IPS-NIHi11 (cell line): ENCODE measurements at places on chromosomes 4 and X.

- no peak for DNase-seq
These were observed 86.8 kb upstream of the FAM241A start for GRCh38 chr4:112058433-112058832.

GRCh38 chr4:16783119-16783518 lies 115.3 kb downstream of the LDB2 start:
- DNase-seq, result peak; percentile 17

DNA sequence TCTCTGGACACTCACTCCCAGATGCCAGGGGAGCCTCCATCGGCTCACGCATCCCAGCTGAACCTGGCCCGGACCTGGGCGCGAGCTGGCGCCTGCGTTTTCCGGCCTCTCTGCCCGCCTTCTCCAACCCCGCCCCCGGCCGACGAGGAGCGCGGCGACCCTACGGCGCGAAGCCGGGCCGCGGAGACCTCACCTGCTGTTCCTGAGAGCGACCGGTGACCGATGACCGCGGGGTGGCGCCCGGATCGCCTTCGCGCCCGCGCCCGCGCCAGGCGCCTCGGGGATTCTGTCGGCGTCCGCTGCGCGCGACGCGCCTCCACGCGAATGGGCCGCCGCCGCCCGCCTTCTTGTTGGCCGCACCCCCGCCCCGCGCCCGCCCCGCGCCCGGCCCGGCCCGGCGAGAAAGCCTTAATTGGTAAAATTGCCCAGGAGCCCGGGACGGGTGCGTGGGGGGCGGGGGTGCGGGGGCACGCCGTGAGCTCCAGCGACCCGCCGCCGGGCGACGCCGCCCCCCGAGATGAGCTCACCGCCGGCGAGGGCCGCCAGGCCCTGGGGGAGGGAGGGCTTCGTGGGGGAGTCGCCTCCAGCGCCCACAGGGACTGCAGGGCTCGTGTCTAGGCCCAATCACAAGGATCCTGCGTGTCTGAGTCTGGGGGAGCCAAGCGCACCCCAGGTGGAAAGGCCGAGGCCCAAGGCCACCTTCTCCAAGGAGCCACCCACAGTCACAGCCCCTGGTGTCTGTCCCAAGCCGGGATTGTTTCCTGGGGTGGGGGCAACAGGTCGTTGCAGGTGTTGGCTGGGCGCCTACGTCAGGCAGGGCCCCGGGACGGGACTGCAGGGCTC lies at the start of gene FLNA:
FLNA (minus strand) TSS at position 322 of the 843 bp plus-strand sequence. CDS start 3,389 bp downstream, outside the sequence.
- DNase-seq, result no peak

DNA sequence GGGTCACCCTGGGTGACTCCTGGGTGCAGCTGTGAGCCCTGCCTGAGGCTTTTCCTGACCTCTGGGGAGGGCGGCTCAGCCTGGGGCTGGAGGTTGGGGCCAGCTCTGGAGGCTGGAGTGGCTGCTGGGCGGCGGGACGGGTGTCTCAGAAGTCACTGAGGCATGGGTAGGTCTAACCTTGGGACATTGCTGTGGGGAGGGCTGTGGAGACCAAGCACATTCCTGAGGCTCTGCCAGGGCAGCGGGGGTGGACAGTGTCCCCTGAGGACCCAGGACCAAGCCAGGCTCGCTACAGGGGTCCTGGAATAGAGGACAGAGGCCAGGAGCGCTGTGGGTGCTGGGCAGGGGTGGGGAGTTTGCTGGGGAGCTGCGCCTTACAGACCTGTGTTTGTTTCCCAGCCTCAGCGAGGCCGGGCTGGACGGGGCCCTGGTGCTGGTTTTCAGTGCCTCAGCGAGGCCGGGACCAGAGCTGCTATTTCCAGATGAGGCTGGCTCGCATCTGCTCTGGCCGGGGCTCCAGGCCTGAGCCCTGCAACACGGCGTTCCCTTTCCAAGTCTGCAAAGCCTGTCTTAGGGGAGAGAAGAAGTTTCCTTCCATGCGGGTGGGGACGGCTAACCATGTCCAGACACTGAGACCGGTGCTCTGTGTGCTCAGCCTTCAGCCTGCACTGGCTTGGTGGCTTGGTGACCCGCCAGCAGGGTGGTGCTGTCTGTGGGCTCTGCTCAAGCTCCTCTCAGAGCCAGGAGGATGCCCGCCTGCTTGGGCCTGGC lies 3.0 kb upstream of the SLC25A6 start:
- no peak for DNase-seq
